ENCODE measurements at places on chromosomes 5 and 9.

DNA sequence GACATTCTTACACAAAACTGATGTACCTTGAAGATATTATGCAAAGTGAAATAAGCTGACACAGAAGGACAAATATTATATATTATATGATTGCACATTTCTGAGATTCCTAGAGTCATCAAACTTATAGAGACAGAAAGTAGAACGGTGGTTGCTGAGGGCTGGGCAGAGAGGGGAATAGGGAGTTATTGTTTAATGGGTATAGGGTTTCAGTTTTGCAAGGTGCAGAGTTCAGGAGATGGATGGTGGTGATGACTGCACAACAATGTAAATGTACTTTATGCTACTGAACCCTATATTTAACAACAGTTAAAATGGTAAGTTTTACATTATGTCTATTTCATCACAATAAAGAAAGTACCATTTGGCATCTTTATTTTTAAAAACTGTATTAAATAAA, 315.8 kb upstream of the POU5F2 start:
- DNase-seq = no peak

DNA sequence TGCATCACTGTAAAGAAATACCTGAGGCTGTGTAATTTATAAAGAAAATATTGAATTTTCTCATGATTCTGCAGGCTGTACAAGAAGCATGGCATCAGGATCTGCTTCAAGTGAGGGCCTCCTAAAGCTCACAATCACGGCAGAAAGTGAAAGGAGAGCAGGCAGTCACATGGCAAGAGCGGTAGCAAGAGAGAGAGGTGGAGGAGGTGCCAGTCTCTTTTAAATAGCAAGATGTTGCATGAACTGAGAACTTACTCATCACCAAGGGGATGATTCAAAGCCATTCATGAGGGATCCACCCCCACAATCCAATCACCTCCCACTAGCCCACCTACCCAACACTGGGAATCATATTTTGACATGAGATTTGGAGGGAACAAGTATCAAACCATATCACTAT, 184.5 kb upstream of the PAPPA start:
- no peak for DNase-seq

DNA sequence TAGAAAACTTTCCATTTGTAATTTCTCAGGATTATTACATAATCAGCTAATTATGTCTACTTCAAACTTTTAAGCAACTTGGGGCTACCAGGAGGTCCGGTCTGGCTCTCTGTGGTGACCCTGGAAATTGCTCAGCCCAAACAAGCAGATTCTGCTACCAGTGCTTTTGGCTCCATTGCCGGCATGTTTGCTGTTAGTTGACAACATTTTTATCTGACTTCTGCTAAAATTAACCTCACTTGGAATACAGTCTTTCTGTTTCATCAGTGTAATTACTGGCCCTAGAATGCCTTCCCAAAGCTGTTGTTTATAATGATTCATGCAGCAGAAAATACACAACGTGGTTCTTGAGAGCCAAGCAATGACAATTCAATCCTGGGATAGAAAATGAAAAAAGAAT, 38.5 kb upstream of the FAM81B start:
- no peak for DNase-seq

GRCh38 chr5:103424026-103424425, 138.6 kb downstream of the NUDT12 start:
- DNase-seq = no peak

DNA sequence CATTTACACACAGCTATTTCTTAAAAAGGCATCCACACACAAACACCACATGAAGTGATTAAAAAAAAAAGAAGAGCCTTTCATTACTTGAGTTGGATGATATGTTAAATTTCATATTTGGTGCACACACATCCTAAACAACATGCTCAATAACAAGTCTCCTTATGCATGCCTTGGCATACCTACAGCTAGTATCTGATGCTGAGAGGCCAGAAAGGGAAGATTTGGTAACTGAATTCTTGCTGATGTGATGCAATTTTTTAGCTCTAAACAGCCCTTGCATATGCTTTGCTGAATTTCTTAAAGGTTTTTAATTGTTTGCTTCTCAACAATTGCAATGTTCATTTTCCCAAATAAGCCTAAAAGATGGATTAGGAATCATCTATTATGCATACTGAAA, 338.8 kb downstream of the ARL15 start:
- no peak for DNase-seq

GRCh38 chr5:60594715-60595477, 105.1 kb downstream of the DEPDC1B start:
- DNase-seq = no peak

GRCh38 chr5:96546120-96546519, 113.1 kb upstream of the PCSK1 start:
- no peak for DNase-seq

- DNase-seq = peak; percentile 9
Measured at GRCh38 chr5:114101153-114101552, 260.7 kb upstream of the KCNN2 start.

DNA sequence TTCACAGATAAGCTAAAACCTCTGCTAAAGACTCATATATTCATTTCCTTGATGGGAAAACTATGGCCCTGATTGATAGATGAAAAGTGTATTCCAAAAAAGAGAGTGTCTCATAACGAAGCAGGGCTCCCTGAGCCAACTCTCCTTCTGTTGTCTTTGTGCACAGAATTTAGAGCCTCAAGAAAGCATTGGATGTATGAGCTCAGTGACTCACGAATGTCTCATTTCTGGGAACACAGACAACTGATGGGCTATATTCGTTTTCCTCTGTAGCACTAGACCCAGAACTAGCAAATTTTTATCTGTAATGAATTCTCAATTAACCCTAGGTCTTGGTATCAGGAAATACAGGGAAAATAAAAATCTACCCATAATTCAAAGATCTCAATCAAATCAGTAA, 88.4 kb downstream of the LMNB1 start:
- DNase-seq = no peak

DNA sequence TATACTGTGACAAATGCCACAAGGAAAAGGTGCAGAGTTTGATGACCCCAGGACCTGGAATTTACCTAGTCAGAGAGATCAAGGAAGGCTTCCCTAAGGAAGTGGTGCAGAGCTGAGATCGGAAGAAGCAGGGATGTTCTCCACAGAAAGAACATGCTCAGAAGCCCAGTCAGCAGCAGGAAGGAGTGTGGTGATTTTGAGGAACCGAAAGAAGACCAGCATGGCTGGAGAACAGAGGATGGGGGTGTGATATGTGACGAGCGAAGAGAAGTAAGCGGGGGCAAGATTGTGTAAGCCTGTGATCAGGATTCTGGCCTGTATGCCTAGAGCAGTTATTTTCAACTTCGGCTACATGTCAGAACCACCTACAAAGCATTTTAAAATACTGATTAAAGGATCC, 18.7 kb upstream of the PIK3R1 start:
- no peak for DNase-seq

GRCh38 chr5:146076028-146076427, 29.3 kb downstream of the PLAC8L1 start:
- DNase-seq = no peak

DNA sequence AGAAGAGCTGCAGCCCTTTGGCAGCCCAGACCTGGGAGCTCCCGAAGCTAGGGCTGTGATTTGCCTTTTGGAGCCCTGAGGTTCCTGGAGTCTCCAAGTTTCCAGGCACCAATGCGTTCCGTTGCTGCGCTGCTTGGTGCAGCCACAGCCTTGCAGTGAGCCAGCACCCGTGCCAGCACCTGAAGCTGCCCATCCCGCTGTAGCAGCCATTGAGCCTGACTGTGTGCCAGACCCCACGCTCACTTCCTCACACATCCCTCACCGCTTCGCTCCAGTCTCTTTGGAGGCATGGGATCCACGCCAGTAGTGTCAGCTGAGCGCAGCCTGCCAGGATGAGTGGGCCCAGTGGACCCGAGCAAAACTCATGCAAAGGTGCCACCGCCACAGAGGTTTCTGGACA, 22.5 kb upstream of the C9orf72 start:
- DNase-seq = no peak

DNA sequence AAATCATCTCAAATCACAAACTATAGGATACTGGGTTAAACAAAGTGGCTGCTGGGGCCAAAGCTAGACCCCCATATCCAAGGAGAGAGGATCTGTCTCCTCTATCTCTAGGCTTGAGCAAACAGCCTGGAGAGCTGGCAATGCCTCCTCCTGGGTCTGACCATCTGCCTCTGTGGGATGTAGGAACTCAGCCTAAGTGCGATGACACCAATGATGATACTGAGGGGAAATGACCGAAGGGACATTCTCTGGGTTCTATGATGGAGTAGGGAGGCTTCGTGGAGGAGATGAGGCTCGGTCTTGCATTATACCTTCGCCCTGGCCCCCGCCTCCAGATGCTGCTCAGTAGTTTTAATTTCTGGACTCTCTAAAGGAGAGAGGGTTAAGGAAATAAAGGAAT, 9.3 kb upstream of the SPATA24 start:
- DNase-seq = no peak

- DNase-seq = no peak
Measured at GRCh38 chr9:94913550-94913949, 187.1 kb downstream of the AOPEP start.

DNA sequence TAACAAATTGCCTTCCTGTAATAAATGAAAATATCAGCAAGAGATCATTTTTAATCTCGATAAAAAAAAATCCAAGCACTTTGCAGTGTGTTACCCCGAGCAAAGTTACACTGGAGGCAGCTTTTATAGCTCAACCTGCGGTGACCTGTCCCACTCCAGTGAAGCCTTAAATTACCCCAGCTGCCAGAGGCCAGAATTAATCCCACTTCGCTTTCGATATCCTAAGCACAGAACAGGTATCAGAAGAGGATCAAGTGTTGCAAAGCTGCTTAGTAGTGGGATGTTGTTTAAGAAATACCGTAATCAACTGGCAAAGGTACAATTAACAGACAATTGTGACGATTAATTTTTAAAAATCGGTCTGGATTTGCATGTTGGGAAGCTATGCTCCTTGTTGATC, 314.0 kb downstream of the AGTPBP1 start:
- no peak for DNase-seq

GRCh38 chr5:113505181-113505580, 8.3 kb upstream of the YTHDC2 start:
- no peak for DNase-seq

DNA sequence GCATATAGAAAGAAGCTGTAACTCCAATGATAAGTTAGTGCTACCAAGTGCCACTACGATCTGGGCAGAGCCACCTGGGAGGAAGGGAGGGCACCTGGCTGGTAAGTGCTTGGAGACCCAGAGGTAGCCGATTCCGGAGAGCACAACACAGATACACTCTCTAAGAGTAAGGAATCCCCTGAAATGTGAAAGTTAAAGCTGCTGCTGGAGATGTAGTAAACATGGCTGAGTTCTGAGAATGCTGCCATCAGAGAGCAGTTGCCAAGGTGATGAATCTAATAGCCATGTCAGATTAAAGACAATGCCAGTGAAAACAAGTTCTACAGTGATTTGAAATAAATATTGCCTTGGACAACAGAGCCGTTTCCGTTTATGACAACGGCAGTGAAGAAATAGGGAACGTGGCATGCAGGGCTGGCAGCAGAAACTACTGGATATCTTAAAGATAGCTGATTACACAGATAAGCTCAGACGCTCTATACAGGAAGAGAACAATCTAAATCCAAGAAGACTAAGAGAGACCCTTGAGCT, 561.2 kb upstream of the C9orf72 start:
- DNase-seq = no peak

DNA sequence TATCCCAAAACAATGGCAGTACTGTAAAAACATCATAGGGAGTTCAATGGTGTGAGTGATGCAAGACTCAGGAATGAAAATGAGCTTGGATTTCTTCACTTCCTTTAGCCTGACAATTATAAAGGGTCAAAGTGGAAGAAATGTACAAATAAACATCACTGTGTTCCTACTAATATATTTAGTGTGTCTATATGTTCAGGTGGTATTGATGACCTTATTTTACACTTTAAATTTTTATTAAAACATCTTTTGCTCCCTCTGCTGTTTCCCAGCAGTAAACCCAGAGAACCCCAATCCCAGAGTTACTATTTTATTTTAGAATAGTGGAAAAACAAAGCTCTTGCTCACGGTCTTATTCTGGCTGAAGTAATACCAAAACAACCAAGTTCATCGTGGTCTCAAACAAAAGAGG, 2.0 kb downstream of the LOX start:
- no peak for DNase-seq

- no peak for DNase-seq
Measured at GRCh38 chr5:147558826-147559225, 49.0 kb upstream of the DPYSL3 start.

All from GDM1 (cell line).